ENCODE measurements at places on chromosomes 11 and 22. TPM values are rescaled to one million over a fixed set of nuclear protein-coding genes. Genes with fewer than 3 reads are reported as not detected.

The HEPHL1 gene
- not detected for total RNA-seq

The UBQLNL gene
- 1.3 TPM for total RNA-seq

- no peaks in the 10 kb centered on the region for H3K27me3 ChIP-seq
- H3K4me3 ChIP-seq, result no peak overlapping the region
- no peak overlapping the region for H3K27ac ChIP-seq
- H3K4me1 ChIP-seq, result no peaks in the 10 kb centered on the region
- H3K36me3 ChIP-seq, result no peaks in the 10 kb centered on the region
- DNase-seq, result no peak
Observed at GRCh38 chr11:29562183-29562582, 454.6 kb downstream of the KCNA4 start.

- DNase-seq, result no peak
- H3K4me3 ChIP-seq, result no peak overlapping the region
- no peak overlapping the region for H3K27ac ChIP-seq
- peaks cover 19% of the 10 kb centered on the region for H3K4me1 ChIP-seq
Observed at GRCh38 chr11:79485694-79486093, 44.9 kb upstream of the TENM4 start.

DNA sequence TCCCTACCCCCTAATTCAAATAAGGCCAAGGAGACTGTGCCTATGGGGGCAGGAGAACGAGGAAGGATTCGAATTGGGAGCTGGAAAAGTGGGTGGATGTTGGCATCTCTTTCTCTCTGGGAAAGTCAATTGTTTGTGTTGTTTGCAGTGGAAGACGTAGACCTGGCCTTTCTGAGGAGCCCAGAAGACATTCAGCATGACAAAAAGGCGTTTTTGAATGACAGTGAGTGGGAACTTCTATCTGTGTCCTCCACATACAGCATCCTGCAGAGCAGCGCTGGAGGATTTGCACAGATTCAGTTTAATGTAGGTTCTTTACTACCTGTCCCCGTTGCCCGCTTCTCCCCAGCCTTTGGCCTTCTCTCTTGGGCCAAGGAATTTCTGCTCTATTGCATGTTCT is 28.2 kb downstream of the HTR3B start:
- DNase-seq, result no peak
- H3K27ac ChIP-seq, result no peak overlapping the region
- H3K4me3 ChIP-seq, result no peak overlapping the region
- no peaks in the 10 kb centered on the region for H3K36me3 ChIP-seq
- H3K4me1 ChIP-seq, result no peaks in the 10 kb centered on the region

GRCh38 chr11:33687733-33688479 is 12.7 kb downstream of the C11orf91 start:
- no peak overlapping the region for H3K27ac ChIP-seq
- DNase-seq, result no peak
- no peaks in the 10 kb centered on the region for H3K27me3 ChIP-seq
- no peaks in the 10 kb centered on the region for H3K36me3 ChIP-seq
- H3K4me3 ChIP-seq, result no peak overlapping the region
